ENCODE measurements at places on chromosomes 16 and 17.

DNA sequence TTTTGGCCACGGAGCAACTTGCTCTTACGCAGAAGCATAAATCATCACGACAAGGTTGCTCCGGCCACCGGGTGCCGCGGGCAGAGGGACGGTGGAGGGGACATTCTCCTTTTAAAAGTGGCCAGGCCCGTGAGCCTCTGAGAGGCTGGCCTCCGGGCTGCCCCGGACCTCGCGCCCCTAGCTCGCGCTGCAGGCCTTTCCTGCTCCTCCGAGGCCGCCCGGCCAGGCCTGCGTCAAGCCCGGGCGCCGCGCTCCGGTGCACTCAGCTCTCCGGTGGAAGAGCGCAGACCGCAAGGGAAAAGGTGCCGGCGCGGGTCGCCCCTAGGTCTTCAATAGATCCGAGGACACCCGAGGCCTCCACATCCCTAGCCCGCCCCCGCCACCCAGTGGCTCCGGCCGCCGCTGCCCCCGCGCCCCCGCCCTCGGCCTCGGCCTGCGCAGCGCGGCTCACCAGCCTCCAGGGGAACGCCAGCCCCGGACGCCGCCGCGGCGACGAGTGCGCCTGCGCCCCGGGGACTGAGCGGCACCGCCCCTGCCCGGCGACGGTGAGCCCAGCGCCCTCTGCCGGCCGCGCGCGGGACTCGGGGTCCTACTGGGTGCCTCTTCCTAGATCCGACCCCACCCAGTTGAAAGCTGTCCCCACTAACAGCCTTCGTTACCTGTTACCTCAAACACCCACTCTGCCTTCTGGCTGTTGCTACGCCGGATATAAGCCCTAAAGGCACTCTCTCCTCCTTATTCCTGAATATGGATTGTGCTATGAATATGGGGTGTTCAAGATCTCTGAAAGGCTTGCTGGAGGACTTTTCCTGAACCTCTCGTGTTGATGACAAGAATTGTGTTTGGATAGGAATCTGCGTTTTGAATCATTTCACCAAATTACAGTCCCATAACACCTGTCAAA lies at the start of gene LYRM9:
Gene LYRM9 (minus strand): TSS at position 500 of the 904 bp plus-strand sequence. CDS start 10,671 bp downstream, outside the sequence.
- no peak for DNase-seq

- DNase-seq: no peak
Measured at GRCh38 chr16:87012954-87013938, 303.9 kb downstream of the C16orf95 start.

GRCh38 chr17:3968886-3969524 lies 4.8 kb upstream of the ATP2A3 start:
- no peak for DNase-seq

DNA sequence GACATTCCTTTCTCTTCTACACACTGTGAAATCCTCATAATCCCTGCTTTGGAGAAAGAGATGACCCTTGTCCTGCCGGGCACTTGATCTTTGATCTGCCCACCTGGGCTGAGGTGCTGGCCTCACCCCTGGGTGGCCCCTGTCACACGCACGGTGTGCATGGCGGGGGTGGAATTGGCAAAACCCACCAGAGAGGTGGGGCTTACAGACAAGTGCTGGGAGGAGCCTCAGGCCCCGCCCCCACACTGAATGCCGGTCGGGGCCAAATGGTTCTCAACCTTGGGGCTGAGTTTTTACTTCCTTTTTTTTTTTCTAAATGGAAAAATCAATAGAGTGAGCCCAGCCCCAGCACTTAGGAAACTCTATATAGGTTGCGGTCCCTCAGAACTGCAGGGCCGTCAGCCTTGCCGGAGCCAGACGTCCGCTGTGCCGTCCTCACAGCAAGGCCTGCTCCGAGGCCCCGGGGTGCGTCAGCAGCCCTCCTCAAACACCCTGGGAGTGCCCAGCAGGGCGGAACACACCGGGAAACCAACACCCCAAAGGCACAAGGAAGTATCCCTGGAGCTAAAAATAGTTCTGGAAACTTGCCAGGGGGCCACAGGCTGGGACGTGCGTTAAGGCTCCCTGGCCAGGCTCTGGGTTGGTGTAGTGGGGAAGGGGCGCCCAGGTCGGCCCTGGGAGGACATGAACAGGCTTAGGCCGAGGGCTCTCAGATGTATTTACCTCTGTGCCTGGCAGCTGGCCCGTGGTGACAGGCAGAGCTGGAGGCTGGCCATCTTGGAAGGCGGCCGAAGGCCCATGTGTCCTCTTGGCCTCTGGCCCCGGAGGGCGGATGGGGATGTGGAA lies 11.0 kb downstream of the GPRC5C start:
- DNase-seq: no peak

DNA sequence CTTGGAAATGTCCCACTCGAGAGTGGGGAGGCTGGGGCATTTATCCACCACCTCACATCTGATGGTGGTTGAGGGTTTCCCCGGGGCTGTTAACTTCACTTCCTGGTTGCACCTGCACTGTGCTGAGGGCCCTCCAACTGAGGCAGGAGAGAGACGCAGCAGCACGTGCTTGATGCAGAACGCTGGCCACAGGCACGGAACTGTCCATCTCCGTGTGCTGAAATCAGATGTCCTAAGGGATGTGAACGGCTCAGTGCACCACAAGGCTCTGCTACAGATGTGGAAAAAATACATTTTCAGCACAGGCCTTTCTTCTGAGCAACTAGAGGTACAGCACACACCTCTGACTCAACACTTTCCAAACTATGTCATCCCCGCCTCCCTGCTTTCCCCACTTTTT lies 114.8 kb upstream of the C16orf82 start:
- no peak for DNase-seq

- DNase-seq: no peak
Measured at GRCh38 chr16:21611198-21611555, 11.8 kb downstream of the METTL9 start.

DNA sequence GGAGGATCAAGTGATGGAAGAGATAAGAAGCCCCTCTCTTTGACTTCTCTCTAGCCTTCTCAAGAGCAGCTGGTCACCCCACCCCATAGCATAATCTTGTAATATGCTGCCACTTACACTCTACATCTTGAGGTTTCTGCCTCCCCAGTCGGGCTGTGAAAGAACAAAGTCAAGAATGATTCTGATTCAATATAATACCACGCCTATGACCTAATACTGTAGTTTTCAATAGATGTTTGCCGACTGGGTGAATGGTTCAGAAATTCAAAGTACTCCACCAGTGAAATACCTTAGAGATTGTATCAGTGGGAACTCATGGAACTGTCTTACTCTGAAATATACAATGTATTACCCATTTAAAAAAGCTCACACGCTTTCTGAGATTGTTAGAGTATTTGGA lies 93.0 kb upstream of the ZFHX3 start:
- DNase-seq: no peak

DNA sequence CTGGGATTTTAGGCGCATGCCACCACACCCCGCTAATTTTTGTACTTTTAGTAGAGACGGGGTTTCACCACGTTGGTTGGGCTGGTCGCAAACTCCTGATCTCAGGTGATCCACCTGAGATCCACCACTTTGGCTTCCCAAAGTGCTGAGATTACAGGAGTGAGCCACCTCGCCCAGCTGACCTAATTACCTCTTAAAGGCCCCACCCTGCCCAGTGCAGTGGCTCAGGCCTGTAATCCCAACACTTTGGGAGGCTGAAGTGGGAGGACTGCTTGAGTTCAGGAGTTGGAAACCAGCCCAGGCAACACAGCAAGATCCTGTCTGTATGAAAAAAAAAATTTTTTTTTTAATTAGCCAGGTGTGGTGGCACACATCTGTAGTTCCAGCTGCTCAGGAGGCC lies 2.9 kb upstream of the COASY start:
- DNase-seq: no peak

DNA sequence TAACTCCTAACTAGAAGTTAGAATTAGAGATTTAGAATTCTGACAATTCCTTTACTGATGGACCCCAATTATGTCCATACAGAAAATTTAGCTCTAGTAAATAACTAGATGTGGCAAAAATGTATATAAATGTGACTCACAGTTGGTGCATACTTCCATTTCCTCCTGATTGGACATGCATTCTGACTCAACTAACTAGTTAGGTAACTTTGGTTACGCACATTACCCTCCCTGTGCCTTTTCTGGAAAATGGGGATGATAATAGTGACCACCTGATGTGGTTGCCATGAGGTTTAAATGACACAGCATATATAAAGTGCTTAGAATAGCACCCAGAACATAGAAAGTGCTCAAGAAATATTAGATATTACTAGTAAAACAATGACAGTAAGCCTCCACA lies 550.0 kb upstream of the SALL1 start:
- DNase-seq: no peak

DNA sequence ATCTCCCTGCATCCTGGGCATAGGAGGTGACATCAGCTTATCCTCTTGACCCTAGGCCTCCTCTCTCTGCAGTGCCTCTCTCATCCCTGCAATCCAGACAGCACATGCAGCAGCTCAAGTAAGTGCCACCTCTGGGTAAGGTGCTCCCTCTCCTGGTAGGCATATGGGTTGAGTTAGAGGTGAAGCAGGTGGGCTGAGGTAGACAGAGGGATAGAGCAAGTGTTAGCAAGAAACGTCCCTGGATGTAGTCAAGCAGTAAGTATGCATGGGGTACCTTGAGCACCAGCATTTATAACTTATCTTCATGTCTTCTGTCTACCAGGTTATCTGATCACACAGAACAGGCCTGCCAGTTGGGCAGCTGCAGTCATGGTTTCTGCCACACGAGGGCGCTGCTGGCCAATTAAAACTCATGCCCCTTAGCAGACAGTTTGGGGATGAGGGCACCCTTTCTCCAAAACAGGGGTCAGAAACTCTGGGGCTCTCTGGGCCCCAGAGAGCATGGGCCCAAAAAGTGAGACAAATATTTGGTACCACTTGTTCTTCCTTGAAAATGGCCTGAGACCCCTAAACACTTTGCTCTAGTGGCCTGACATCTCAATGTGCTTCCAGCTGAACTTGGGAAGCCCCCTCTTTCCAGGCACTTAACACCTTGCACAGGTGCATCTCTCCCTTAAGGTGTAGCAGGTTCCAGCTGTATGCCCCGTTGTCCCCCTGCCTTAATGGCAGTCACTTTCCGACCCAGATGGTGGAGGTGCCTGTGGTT lies 59.8 kb downstream of the NEUROD2 start:
- no peak for DNase-seq

- no peak for DNase-seq
Measured at GRCh38 chr17:53033297-53033696, 789.4 kb upstream of the KIF2B start.

GRCh38 chr16:48447428-48447827 lies 62.2 kb upstream of the SIAH1 start:
- no peak for DNase-seq

DNA sequence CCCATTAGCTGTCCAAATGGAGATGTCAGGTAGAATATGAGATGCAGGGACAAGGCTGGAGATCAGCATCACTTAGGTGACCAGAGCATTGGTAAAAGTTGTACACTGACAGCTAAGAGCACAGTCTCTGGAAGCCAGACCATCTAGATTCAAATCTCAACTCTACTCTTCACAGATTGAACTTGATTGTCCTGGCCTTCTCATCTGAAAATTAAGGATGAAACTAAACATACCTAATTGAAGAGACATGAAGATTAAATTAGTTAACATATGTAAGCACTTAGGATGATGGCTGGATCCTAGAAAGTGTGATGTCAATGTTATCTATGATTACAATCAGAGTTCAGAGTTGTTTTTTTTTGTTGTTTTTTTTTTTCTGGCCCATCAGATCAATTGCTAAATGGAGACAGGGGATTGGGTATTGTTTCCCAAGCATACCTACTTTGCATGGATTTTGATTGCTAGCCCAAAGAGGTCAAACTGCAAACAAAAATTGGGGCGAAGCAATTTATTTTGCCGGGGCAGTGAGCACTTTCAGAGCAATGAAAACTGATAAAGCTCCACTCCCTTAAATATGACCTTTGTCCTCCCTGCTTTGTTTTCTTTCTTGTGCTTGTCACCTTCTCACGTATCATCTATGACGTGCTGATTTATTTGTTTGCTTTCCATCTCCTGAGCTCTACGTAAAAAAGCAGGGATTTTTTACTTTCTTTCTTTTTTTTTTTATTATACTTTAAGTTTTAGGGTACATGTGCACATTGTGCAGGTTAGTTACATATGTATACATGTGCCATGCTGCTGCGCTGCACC lies 217.6 kb upstream of the CPHXL start:
- DNase-seq: no peak

DNA sequence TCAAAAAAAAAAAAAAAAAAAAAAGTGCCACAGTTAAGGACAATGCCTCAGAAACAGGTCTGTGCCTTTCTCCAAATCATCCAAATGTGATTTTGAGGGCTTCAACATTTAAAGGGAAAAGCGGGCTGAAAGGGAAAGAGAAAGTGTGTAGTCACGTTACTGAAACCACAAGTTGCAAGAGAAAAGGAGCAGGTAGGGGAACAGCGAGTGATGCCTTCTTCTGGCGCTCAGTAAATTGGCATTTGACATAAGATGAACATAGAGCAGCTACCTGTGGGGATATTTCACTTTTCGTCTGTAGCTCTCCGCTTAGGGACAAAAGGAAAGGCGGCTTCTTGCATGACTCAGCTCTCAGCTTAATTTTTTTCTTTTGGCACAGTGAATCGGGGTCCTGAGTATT lies 11.1 kb downstream of the CMTM2 start:
- no peak for DNase-seq

Measured in esophagus squamous epithelium (tissue), 5 donors.